ENCODE measurements at places on chromosomes 2 and 18.

GRCh38 chr2:138962686-138963085, 182.5 kb upstream of the NXPH2 start:
- no peak for DNase-seq

- DNase-seq = no peak
Observed at GRCh38 chr18:69758458-69758857, 189.2 kb downstream of the CD226 start.

GRCh38 chr2:215901796-215902195, 111.6 kb downstream of the MREG start:
- DNase-seq = no peak

DNA sequence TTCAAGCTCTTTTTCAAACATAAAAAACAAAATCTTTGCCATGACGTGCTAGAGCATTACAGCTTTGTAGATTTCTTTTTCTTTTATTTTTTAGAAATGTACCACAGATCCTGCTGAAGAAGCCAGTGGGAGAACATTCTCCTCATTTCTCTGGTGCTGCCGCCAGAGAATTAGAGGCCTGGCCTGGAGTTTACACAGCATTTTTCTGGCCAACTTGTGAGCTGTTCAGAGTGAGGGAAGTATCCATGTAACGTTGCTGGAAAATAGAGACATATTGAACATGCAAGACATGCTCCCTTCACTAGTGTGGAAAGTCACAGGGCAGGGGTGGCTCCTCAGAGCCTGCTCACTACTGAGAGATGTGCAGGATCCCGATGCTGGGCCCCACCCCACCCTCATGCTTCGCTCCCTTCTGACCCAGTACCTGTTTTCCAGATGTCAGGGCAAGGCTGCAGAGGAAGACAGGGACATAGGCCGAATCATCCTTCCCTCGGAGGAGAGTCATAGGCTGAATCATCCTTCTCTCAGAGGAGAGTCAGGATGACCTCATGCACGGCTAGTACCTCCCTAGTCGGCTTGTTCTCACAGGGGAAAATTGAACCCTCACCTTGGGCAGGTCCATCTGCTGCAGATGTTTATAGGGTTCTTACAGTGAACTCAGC, 298.5 kb downstream of the INSIG2 start:
- DNase-seq = no peak

- DNase-seq = no peak
Observed at GRCh38 chr2:32498306-32498705, 129.5 kb upstream of the TTC27 start.

GRCh38 chr18:53541924-53542323, 682.5 kb downstream of the MBD2 start:
- DNase-seq = no peak

DNA sequence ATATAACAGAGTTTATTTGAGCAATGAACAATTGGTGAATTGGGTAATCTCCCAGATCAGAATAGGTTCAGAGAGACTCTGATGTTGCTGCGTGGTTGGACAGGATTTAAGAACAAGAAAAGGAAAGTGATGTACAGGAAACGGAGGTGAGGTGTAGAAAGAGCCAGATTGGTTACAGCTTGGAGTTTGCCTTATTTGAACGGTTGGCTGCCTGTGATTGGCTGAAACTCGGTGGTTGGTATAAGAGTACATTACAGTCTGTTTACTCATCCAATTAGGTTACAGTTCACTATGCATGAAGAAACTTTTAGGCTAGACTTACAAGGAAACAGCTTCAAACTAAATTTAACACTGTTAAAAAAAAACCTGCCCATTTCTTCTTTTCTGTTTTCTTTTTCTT, 68.0 kb upstream of the CABLES1 start:
- DNase-seq = no peak

DNA sequence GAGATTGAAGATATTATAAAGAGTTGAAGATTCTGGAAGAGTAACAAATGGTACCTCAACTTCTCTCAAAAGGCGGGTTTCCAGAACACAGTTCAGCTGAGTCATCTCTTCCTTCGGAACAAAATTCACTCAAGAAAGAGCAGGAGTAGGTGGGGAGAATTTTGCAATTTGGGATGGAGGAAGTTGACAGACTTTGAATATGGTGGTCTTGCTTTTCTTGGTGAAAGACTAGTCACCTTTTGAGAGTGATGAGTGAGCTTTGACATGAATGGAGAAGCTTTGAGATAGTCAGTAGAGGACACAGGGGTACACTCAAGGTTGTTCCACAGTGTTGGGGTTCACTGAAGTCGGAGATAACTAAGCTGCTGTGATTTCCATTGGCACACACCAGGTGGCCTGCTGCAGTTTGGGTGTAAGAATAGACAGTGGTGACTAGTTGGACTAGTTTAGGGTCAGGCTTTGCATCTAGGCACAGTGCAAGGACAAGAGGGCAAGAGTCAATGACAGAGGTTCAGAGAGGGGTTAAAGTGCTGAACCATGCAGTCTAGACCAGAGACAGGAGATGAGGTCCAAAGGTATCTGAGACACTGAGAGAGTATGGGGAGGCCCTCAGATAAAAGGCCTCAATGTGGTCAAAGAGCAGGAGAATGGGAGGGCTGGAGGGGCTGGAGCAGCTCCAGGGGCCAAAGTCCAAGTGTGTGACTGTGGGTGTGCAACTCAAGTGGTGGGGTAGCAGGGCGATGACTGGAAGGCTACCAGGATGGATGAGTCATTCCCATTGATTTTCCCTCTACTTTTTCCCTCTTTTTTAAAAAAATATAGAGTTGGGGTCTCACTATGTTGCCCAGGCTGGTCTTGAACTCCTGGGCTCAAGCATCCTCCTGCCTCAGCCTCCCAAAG, 7.7 kb downstream of the CCL20 start:
- no peak for DNase-seq

DNA sequence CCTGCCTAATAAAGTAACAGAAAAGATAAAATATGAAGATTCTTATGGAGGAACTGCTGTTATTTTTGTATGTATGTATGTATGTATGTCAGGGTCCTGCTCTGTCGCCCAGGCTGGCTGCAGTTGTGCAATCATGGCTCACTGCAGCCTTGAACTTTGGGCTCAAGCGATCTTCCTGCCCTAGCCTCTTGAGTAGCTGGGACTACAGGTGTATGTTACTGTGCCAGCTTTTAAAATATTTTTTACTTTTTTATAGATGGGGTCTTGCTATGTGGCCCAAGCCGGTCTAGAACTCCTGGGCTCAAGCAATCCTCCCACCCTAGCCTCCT, 26.7 kb downstream of the ANKRD29 start:
- DNase-seq = no peak

DNA sequence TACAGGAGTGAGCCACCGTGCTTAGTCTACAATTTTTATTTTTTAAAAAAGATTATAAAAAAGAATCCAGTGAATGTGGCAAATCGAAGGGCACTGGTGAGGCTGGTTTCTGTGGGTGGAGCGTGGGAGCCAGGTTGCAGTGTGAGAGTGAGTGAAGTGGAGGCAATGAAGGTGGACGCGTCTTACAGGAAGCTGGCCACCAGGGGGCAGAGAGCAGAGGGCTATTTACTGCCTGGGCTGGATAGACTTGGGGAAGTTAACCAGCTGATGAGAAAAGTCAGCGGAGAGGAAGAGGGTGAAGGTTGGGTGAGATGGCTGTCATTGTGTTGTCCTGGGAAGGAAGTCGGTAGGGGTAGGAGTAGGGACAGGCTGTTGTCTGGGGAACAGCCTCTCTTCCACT, 6.8 kb downstream of the SCTR start:
- DNase-seq = peak; percentile 50

DNA sequence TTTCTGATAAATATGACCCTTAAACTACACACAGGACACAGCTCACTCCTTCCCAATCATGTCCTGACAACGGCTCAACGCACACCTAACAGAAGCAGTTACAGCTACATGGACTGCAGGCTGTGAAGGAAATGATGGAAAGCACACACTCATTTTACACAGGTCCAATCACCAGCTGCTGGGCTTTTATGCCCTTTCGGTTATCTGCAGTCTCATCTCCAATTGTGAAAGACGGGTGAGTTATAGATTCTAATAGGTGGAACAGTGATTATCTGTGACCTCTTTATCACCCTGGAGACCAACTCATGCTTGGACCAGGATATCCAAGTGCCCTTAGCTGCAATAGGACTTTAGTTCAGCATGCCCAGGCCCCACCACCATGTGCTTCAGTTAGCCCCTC, 110.4 kb upstream of the CREB1 start:
- DNase-seq = no peak

GRCh38 chr2:197711578-197711977, 6.4 kb downstream of the MARS2 start:
- no peak for DNase-seq

DNA sequence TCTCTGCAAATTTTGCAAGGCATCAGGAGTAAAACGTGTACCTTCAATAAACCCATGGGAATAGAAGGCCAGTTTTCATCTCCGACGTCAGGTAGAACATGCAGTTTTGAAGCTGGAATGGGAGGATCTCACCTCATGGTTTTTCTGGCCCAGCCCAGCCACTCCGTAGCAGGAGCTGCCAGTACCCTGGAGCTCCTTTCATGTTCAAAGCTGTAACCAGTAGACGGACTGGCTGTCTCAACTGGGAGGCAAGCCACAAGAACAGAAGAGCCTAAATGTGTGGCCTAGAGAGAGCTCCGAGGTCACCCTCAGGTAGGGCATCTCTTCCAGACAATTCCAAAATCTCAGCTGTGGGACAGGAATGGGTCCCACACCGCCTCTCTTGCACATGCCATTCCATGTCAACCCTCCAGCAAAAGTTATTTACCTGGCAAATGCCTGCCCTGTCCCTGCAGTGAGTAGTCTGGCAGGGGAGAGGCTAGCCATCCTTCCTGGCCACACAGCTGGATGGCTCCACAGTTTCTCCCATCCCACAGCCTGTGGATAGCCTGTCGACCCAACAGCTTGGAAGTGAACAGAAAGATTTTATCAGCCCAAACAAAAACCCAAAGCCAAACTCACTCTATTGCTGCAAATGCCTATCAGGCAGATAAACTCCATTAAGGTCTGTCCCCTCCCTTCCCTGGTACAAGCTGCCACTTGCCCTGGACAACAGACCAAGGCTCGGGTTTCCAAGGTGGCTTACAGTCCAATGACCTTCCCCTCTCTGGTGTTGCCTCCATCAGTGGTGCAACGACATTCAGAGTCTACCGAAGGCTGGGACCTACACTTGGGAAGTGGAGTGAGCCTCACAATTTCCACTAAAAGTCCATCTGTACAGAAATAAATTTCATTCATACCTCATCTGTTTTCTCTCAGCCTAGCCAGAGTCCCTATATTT, 27.8 kb downstream of the CRACDL start:
- DNase-seq = peak; percentile 24

GRCh38 chr2:14601156-14601770, 31.3 kb upstream of the LRATD1 start:
- DNase-seq = no peak

DNA sequence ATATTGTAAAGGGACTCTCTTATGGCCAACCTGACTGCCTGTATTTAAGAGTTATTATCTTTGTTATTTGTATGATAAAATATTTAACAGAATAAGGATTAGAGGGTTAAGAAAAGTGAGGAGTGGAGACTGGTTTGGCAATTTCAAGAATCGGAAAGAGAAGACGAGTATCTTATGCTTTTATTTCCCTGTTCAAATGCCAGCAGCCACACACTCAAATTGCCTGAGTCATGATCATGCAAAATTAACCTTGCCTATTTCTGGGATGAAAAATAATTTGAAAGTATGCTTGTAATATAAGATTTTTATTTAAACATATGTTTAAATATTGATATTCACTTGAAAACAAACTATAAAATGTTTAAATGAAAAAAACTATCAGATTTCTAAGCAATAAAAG, 188.6 kb downstream of the CD226 start:
- no peak for DNase-seq

DNA sequence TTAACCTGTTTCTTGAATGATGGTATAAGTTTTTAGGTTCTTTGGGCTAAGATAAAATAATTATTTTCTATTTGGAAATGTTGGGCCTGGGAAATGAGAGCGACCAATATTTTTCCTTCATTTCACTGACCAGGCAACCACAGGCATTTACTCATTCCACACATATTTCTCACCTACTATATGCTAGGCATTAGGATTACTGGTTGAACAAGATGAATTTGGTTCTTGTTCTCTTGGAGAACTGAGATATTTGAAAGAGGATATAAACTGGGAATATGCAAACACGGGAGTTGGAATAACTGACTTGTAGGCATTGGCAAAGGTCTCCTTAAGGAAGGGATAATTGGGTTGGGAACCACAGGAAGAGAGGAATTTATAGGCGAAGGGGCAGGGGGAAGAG, 3.9 kb upstream of the MYL1 start:
- no peak for DNase-seq

- DNase-seq = no peak
Observed at GRCh38 chr2:166173263-166173662, 45.4 kb upstream of the SCN1A start.

DNA sequence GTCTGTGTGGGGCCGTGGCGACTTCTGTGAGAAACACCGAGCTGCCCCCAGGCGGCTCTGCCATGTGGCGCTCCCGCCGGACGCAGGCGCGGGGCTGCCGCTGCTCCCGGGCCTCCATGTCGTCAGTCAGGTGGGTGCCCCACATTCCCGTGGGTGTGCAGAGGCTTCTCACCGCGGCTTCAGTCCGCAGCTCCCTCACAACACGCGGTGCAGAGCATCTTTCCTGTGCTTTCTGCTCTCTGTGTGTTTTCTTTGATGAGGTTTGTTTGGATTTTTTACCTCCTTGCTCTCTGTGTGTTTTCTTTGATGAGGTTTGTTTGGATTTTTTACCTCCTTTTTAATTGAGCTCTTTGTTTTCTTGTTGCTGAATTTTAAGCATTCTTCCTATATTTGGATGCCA, 13.0 kb downstream of the AQP12A start:
- DNase-seq = no peak

DNA sequence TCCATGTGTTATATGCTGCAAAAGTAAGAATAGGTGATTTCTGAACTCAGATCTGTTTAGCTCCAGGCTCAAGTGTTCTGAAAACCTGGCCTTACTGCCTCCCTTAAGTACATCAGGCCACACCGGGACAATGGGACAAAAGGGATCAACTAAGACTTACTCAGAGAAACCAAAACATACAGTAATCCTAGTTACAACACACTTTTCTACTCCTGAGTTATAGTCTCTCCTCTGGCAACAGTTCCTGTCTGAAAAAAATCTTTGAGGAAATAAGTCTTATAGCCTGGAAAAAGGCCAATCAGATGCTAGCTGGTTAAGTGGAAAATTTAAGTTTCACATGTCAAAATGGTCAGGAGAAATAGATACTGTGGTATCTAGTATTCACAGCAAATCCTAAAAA, 5.6 kb downstream of the METTL5 start:
- no peak for DNase-seq

DNA sequence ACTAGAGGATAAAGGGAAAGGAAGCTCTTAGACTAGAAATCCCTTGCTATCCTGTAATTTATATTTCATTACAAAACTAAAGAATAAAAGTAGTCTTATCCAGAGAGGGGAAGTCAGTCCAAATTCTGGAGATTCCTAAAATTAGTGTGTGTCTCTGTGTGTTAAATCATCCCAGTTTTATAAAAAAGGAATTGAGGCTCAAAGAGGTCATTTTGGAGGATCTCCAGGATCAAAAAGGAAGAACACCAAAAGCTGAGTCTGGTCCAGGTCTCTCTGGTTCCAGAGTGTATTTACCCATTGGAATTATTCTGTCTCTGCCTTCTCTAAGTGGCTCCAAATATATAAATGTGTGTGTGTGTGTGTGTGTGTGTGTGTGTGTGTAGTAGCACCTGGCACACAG, 166.7 kb downstream of the NRXN1 start:
- no peak for DNase-seq

GRCh38 chr2:609449-609848, 67.8 kb downstream of the TMEM18 start:
- DNase-seq = no peak

GRCh38 chr2:241852981-241853631, 5.6 kb downstream of the PDCD1 start:
- no peak for DNase-seq

Measured in NCI-H524 (cell line).